Fibroblast of mammary gland (primary cell): ENCODE measurements at places on chromosomes 11 and 22.
A peak's percentile ranks its signal among the peaks of the same experiment; 100 is the strongest.

GRCh38 chr11:88193278-88193677 lies 18.0 kb upstream of the RAB38 start:
- no peak for DNase-seq

GRCh38 chr11:126378763-126379162 lies 23.3 kb downstream of the ST3GAL4 start:
- DNase-seq = peak; percentile 64

GRCh38 chr22:46149512-46150033 lies 753 bp upstream of the PPARA start:
- no peak for DNase-seq

DNA sequence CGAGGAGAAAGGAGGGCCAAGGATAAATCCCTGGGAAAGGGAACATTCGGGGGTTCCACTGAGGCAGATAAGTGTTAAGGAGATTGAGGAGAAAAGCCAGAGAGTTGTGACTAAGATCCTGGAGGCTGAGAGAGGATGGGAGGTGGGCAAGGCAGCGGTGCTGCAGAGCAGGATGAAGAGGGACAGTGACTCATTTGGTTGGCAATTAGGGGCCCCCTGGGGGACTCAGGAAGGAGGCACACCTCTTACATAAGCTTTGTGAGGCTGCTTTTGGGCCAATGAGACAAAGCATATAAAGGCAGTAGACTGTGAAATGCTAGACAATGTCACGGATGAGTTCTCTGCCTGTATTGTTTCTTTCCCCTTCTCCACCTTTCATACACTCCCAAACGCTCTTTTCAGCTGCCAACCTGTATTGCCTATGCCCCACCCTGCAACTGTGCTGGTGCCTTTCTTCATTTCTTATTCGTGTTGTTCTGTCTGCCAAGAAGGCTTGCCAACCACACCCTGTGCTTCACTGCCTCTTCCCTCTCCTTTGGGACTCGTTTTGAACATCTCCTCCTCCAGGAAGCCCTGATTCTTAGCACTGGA lies 246.8 kb upstream of the KIRREL3 start:
- no peak for DNase-seq
